Calu3 (cell line): ENCODE measurements at places on chromosomes 11 and 22.

DNA sequence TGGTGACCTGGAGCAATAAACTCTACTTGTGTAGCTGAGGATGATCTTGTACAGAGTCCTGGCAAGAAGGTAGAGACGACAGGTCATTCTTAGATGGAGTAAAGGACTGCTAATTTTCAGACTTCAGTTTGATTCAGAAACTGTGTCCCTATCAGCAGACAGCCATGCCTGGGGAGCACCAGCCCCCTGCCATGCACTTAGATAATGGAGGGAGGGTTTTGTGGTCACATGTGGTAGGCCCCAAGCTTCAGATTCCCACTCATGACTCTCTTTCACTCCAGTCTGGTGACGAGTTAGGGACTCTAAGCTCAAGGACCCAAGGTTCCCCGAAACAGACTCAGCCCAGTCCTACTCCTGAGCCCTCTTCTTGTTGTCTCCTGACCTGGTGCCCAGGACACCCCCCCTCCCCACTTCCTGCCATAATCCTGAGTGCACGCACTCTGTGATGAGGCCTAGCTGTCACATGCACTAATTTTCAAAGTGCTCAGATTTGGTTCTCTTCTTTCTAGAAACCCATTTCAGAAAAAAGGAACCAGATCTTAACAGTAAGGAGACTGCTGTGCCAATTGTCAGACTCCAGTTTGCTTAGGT, 10.2 kb upstream of the AMPD3 start:
- no peak for DNase-seq

DNA sequence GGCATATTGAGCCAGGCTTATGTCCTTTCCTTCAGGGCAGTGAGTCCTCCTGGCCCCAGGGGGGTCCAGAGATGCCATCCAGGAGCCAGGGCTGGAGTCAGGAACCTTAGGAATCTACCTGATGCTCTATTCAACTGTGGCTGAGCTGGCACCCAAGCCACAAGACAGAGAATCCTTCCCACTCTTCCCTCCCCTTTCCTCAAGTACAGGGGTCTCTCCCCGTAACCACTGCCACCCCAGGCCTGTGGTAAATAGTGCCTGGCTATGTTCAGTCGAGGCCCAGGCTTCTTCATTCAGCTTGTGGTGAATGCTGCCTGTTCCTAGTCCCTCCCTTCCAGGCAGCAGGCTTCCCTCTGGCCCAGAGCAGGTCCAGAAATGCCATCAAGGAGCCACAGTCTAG, 45.5 kb upstream of the THY1 start:
- DNase-seq: no peak

DNA sequence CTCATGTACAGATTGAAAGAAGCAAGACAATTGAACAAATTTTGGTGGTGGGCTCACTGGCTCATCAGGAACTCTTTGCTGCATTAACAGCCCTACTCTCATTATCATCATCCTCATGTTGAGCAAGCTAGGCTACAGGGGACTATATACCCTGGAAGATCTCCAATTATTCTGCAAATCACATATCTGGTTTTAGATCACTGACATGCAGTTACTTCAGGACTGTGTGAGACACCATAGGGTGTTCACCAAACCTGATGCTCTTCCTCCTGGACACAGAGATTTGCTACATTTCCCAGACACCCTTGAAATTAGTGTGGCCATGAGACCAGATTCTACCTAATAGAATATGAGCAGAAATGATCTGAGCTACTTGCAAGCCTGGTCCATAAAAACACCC, 23.0 kb upstream of the ME3 start:
- no peak for DNase-seq

- DNase-seq: peak; percentile 49
These were observed 32.7 kb downstream of the ARHGAP42 start for GRCh38 chr11:100719809-100720221.

- no peak for DNase-seq
These were observed 5.7 kb downstream of the CHRNA10 start for GRCh38 chr11:3665336-3666022.

DNA sequence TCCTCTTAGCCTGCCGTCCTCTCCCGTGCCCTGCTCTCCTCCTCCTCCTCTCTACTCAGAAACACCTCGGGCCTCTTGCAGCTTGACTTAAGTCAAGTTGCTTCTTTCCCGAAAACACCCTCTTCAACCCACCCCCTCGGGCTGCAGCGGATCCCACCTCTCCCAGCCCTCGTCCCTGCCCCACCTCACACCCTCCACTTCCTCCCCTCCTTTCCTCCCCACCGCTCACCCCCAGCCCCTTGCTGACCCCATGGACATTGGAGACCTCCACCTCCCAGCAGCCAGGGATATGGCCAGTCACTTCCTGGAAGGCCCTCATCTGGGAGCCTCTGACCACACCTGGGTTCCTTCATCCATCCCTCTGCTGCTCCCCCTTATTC, 8.5 kb upstream of the CYTH4 start:
- no peak for DNase-seq
